ENCODE measurements at places on chromosomes 7 and 10. TPM values are rescaled to one million over a fixed set of nuclear protein-coding genes. Genes with fewer than 3 reads are reported as not detected.

Gene HMX2
- 0.13 TPM for total RNA-seq

DNA sequence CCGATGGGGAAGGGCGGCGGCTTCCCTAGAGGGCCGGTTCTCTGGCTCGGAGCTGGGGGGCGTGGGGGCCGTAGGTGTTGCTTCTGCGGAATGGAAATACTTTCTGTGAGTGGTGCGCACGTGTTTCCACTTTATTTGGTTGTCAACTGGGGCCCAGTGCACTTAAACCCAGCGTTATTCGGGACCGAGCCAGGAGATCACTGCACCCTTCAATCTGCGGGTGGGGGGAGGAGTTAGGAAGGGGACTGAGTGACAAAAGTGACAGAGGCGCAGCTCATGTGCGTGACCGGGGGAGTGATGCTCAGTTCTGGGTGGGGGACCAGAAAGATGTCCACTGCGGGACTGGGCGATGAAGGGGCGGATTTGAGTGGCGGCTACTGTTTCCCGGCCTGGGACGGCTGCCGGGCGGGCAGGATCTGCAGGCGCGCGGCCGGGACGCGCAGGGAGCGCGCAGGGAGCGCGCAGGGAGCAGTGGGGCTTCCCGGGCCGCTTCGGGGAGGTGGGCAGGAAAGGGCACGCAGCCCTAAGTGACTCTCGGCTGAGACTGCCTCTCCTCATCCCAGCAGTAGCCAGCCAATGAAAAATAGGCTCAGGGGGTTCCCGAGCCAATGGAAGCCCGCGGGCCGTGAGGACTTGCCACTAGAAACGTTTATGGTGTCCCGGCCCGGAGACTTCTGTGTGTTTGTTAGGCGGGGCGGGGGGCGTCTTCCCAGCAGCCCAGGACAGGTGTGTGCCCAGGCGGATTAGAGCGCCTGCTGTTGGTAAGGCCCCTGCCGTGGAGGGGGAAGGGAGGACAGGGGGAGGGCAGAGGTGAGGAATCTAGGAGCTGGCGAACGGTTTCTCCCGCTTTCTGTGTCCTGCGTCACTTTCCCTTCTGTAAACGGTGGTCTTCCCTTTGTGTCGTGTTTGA lies 54.3 kb upstream of the KDM7A start:
- no peak for DNase-seq

Gene NRG3
- total RNA-seq = not detected

- DNase-seq = no peak
These were observed 22.2 kb downstream of the LBX1 start for GRCh38 chr10:101207026-101207425.

Gene SLC26A5
- not detected for total RNA-seq

Gene AKR1D1
- total RNA-seq = not detected
